Left colon (tissue), 2 donors: ENCODE measurements at places on chromosomes 5 and 9. TPM values are rescaled to one million over a fixed set of nuclear protein-coding genes. Genes with fewer than 3 reads are reported as not detected.

DNA sequence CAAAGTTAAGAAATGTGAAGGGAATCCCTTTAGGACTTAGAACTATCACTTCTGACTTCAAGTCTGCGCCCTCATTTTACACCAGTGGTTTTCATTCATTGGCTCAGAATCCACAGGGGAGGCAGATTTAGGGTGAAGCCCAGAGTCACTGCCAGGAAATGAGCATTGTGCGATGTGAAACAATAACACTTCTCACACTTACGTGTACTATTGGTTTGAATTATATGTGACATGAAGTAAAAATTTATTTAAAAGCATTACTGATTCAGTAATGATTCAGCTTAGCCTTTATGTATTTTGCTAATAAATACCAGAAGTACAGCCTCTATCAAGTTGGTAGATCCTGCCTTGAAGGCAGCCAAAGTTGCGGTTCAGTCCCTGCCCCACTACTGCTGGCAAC is 98.6 kb downstream of the PAM start:
- DNase-seq, result no peak

DNA sequence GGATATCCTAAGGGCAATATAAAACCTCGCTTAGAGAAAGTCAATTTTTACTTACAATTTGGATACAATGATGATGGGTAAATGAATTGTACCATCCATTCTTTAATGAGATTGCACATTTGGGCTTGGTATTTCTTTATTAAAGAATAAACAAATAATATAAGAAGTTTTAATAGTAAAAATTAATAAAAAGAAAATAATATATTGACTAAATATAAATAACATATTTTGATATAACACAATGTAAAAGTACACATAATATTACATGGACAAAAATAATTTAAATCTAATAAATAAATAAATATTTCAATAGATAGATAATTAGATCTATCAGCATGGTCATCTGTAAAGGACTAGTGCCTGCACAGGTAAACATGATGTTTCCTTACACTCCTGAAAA is 944 bp downstream of the IFNA21 start:
- no peak for DNase-seq

DNA sequence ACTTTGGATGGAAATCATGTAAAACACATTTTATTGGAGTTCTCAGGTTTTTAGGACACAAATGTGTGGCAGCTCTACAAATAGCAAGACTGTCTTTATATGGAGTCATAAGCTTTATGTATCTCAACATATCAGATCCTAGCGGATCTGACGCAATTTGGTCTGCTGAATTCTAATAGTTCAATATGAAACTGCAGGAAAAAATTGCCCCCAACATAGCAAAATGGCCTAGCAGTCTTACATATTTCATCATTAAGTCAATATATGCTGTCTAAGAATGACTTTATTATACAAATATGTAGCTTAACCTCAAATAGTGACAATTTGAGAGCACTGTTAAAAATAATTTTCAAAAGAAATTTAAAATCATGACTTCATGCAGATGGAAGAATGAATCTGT is 244.3 kb downstream of the TAF11L14 start:
- no peak for DNase-seq

GRCh38 chr5:13731121-13731628 is 213.3 kb downstream of the DNAH5 start:
- no peak for DNase-seq

GRCh38 chr9:4620881-4621555 is 41.1 kb upstream of the PLPP6 start:
- no peak for DNase-seq

- peak; percentile 32 for DNase-seq
Observed at GRCh38 chr9:33778700-33779351, 16.5 kb upstream of the PRSS3 start.

GRCh38 chr5:79526928-79527327 is 13.0 kb upstream of the HOMER1 start:
- no peak for DNase-seq

DNA sequence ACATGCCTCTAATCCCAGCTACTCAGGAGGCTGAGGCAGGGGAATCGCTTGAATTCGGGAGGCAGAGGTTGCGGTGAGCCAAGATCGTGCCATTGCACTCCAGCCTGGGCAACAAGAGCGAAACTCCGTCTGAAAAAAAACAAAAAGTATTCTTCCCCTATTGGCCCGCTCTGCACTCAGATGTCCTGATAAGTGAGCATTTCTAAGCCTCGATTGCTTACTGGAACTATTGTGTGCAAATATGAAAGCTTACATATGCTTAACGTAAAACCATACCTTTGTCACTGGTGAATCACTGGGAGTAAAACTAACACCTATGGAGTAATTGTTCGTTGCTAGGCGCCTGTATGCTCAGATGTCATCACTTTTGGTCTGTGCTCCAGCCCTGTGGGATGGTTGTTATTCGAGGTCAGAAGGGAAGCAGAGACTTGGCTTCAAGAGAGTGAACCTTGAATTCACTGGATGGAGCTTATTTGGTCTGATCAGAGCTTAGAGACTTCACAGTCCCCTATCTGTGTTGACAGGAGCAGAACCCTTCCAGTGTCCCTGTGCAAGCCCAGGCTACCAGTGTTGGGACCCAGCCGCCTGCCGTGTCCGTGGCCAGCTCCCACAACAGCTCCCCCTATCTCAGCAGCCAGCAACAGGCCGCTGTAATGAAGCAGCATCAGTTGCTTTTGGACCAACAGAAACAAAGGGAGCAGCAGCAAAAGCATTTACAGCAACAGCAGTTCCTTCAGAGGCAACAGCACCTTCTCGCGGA is 25.3 kb upstream of the LTC4S start:
- DNase-seq, result no peak

Gene SLC34A1
- total RNA-seq, result not detected

Gene CTXN3
- not detected for total RNA-seq

Gene TAF1L
- not detected for total RNA-seq

Gene NACC2
- total RNA-seq, result 25.2 TPM
